ENCODE measurements at places on chromosomes 3 and 15.

GRCh38 chr3:50050361-50050760, 38.4 kb upstream of the RBM5 start:
- DNase-seq, result peak; percentile 65

DNA sequence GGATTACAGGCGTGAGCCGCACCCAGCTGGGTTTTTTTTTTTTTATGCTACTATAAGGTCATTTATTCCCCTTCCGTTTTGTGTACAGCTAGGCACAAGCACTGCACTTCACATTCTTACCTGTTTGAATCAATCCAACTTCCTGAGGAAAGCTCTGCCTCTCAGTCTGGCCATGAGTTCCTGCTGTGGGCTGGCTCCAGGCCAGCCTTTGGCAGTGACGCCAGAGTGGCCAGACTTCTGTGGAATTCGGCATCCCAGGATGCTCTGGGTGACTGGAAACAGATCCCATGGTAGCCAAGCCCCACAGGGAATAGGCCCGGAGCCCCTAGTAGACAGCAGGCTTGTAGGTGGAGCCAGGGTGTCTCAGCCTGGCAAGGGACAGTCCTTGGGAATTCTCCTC, 21.5 kb upstream of the TIMP4 start:
- no peak for DNase-seq

DNA sequence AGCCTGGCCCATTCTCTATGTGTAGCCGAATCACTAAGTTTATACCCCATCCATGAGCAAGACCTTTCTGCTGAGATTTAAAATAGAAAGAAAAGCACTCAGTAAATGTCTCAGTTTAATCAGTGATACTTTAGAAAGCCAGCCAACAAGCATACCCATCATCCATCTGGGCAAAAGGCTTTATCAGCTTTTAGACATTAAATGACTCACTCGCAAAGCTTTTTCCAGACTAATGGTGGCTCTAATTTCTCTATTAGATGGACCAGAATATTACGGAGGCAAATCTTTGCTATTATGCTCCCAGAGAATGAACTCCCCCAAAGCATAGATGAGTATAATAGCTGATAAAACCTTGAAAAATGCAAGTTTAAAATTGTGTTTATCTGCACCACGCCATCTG, 727.8 kb downstream of the GBE1 start:
- DNase-seq, result no peak

DNA sequence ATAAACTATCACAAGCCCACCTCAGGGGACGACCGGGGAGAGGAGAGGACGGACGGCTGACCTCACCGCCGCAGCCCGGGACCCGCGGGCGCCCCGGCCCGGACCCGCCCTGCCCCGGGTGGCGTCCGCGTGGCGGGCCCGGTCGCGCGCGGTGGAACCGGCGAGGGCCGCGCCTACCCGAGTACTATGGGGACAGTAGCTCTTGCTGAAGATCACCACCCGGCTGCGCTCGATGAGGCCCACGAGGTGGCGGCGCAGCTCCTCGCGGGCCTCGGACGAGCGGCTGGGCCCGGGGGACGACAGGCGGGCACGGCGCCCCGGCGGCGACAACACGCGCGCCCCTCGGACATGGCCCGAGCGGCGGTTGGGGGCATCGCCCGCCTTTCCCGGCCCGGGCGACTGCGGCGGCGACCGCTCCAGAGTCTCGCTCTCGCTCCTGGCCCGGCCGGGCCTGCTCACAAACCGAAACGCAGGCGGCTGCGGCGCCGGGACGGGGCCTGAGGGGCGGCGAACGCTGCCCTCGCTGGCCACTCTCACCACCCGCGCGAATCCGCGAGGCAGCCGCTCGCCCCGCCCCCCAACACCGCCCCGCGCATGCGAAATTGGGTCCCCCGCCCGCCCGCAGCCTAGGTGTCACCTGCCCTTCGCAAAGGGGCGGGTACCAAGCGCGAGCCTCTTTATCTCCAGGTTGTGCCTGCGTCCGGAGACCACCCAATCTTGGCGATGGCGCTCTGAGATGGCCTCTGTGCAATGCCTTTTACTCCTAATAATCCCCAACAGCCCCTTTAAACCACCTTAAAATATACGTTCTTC, at the start of gene TXNRD3:
Gene TXNRD3 (minus strand): TSS at position 554 of the 813 bp plus-strand sequence.
- peak; percentile 24 for DNase-seq

- DNase-seq, result no peak
These were observed 85.6 kb downstream of the FRMD4B start for GRCh38 chr3:69300296-69300695.

- no peak for DNase-seq
These were observed 152.4 kb downstream of the RORA start for GRCh38 chr15:61076598-61077170.

GRCh38 chr15:80180468-80180867, 27.7 kb downstream of the FAH start:
- DNase-seq, result no peak

DNA sequence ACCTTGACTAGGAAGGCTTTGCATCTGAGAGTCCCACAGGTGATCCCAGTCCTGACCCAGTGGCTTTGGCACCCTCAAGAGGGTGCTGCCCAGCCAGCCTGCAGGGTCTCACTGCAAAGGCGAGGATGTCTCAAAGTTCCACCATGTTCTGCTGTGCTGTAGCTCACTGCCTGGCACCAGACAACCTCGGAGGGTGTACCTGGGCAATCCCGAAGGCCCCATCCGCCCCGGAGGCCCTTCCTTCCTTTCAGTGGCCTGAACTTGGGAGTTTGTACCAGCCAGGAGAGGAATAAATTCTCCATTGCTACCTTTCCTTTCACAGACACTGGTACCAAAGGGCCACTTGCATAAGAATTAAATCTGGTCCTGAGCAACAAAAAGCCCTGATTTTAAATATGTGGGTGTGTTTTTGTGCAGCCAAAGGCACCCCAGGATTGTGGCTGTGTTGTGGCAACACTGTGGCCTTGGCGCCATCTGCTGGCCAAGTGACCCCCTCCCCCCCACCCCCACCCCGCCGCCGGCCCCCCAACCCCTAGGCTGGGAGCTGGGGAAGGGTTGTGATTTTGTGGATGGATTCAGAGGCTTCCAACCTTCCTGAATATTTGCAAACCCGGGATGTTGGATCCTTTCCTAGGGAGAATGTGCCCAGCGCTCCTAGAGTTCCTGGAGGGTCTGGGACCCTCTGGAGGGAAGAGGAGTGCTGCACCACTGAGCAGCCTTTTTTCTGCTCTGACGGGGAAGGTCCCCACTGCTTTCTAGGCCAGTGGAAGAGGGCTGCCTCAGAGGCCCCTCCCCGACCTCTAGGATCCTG, 9.7 kb upstream of the PTPN23 start:
- DNase-seq, result peak; percentile 46

- DNase-seq, result no peak
These were observed 236.2 kb downstream of the CGGBP1 start for GRCh38 chr3:87822563-87822962.

GRCh38 chr3:197791113-197791891, at the start of gene LRCH3:
LRCH3 (plus strand) TSS chr3:197791254; CDS start chr3:197791279, 25 bp downstream.
- peak; percentile 63 for DNase-seq

DNA sequence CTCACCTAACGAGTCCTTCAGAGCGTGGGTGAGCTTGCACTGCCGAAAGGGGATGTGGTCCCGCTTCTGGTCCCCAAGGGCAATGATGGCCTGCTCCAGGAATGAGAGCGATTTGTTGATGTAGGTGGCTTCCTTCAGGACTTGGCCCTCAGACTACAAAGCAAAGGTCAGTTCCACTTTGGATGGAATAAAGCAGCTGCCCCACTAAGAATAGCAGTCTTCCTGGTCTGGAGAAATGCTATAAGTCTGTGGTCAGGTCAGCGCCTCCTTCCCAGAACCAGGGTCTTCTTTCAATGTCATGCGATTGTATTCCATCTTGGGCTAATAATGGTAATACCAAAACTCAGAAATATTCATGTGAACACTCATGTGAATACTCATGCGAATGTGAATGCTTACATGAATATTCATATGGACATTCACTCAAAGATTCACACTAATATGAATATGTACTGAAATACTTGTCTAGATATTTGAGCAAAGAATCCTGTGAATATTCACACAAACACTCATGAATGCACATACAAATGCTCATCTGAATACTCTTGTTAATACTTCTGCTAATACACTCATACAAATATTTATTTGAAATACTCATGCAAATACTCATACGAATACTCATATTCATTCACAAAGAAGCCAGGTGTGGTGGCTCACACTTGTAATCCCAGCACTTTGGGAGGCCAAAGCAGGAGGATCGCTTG, 16.7 kb downstream of the KIF9 start:
- no peak for DNase-seq

DNA sequence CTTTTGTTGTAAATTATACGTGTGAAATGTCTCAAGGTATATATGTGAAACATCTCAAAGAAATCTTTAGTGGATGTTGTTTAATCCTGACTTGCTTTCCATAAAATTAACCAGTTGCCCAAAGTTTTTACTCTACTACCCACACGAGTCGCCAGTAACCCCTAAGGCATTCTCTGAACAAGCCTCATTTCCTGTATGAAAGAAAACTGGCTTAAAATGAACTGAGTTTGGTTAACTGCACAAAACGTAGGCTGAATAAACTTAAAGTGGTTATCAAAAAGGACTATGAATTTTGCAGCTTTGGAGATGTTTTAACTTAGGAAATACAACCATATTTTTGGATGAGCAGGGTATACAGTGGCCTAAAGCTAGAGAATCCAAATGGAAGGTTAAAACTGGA, 2.7 kb upstream of the APPL1 start:
- DNase-seq, result no peak

DNA sequence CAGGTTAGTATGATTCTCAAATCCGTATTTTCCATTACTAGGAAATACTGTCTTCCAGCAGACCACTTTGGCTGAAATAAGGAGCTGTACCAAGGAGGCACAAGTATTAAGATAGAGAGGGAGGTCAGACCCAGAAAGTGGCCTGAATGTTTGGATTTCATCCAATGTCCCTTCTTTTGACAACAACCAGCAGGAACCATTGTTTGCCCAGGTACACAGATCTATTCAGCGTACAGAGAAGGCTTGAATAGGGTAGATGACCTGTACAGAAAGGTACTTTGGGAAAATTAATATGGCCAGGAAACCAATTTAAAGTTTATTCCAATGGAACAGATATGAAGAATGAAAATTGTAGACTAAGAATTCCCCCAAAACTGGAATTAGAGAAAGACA, 12.6 kb downstream of the MTHFS start:
- no peak for DNase-seq

DNA sequence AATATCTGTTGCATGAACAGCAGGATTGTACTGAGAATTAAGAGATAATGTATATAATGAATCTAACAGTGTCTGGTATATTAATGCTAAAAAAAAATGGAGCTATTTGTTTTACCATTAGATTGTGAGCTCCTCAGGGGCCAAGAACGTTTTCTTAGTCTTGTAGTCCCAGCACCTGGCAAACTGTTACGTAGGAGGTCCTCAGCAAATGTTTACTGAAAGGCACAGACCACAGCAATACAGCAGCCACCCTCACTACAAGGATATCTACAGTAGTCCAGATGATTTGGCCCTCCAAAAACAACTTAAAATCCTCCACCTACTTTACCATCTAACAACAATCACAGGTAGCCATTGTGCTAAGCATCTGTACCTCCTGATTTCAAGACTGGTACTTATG, 59.7 kb downstream of the MSL2 start:
- no peak for DNase-seq

- no peak for DNase-seq
These were observed 791.3 kb upstream of the LMCD1 start for GRCh38 chr3:7710284-7710683.

DNA sequence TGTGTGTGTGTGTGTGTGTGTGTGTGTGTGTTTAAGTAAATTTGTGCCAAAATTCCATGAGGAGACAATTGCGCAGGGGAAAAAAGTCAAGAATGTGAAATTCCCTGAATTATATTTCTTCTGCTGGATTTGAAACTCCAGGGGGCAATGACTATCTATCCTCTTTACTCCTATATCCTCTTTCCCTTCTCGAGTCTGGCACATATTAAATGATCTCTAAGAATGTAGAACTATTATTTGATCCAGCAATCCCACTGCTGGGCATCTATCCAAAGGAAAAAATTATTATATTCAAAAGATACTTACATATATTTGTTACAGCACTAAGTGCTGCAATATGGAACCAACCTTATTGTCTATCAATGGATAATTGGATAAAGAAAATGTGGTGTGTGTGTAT, 350.1 kb upstream of the ADAMTS9 start:
- DNase-seq, result no peak

DNA sequence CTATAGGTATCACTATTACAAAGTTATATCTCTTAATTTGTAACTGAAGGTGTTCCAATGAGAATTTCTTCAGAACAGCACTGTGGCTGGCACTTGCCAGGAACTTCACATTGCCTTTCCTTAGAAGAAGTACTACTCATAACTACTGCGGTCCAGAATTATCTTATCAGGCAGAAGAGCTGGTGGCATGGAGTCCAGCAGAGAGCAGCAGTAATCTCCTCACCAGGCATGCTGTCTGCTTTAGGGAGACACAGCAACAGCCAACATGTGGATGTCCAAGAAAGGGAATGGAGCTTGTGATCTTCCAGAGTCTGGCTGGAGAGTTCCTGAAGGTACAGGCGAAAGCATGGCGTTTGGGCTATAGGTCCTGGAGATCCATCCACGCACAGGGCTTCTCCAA, 919.7 kb upstream of the NR2F2 start:
- DNase-seq, result no peak

DNA sequence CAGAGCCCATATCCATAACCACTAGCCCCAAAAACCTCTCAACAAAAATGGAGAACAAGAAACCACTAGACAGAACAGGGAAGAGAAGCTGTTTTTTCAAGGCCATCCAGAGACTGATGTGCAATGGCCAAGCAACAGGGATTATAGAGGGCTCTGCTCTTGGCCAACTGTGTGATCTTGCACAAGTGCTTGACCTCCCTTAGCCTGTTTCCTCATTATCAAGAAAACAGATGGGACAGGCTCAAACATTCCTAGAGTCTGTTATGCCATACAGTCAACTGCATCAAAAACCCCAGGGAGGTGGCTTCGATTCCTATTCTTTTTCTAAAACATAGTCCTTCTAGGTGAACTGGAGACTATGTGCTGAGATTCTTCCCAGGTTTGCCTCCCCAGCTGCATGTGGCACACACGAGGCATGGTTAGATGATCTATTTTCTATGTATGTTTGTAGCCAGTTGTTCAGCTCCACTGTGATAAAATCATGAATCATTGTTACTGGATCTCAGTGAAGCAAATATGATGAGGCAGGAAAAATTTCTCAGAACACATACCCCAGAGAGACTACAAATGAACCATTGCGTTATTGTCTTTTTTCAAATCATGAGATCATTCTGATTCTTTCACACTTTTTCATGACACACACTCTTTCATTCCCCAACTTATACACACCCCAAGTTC, 132.9 kb upstream of the TGFBR2 start:
- DNase-seq, result no peak
